ENCODE measurements at places on chromosomes 2 and 18. TPM values are rescaled to one million over a fixed set of nuclear protein-coding genes. Genes with fewer than 3 reads are reported as not detected.

Gene SIX2
- not detected for total RNA-seq

Gene ONECUT2
- under 0.01 TPM for total RNA-seq

Gene PRSS56
- total RNA-seq: not detected

Gene PSMD14
- 85.7 TPM for total RNA-seq

Gene FTCDNL1
- total RNA-seq: 3.8 TPM

Gene CCBE1
- total RNA-seq: 0.14 TPM

Gene FNDC4
- total RNA-seq: not detected

Gene MSTN
- total RNA-seq: not detected

Gene FAM124B
- 0.58 TPM for total RNA-seq

Gene PLCD4
- 0.83 TPM for total RNA-seq

Gene MYO7B
- 1.5 TPM for total RNA-seq

DNA sequence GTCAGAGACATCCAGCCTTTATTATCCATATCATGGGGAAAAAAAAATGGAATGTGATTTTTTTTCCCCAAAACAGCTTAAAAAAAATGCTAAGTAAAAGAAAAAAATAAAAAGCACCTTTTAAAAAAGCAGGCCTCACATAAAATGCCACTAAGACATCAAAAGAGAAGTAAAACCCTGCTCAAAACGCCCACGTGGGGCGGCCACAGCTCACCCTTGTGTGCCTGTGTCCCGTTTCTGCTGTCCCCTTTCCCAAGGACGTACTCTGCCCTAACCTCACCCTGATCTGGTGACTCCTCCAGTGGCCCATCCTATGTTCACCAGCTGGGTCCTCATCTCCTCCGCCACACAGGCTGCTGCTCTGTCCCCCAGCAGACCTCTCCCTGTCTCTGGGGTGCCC is 125.4 kb downstream of the NEDD4L start:
- DNase-seq: no peak

GRCh38 chr2:96949701-96950350 is 36.6 kb downstream of the FAM178B start:
- no peak for DNase-seq

DNA sequence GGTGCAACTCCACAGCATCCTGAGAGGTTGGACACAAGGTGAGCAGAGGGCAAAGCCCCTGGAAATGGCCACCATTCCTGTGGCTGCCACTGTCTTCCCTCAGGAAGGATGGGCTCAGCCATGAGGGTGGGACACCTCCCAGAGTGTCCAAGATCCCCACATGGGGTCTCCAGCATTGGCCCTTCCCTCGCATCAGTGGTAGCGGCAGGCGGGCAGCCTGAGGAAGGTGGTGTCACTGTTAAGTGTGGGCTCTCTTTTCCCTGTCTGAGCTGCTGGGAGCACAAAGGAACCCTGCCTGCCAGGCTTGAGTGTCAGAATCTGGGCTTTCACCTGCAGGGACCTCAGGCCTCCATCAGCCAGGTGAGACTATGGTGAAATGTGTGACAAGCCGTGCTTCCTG is 47.6 kb downstream of the SP110 start:
- DNase-seq: no peak

DNA sequence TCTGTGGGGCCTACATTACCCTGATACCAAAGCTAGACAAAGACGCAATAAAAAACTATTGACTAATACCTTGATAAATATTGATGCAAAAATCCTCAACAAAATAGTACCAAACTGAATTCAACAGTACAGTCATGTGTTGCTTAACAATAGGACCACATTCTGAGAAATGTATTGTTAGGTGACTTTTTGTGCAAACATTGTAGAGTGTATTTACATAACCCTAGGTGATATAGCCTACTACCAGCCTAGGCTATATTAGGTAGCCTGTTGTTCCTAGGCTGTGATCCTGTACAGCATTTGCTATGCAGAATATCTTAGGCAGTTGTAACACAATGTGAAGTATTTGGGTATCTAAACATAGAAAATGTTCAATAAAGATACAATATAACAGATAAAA is 36.7 kb downstream of the CCDC138 start:
- no peak for DNase-seq

DNA sequence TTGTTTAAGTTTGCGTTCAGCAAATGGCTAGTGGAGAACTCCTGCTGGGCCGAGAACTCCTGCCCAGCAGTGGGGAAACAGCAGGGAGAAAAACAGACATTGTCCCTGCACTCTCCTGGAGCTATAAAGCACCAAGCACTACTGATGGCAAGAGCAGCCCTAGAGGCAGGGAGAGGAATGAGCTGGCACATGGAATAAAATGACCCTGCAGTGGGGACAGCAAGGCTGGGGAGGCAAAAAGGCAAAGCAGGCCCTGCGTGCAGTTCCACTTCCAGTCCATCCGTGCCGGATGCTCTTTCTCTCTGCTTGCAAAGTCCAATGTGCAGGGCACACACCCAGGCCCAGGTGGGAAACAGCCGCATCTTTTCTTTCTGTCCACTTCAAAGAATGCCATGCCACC is 415.5 kb downstream of the LRATD1 start:
- DNase-seq: no peak

- DNase-seq: no peak
Observed at GRCh38 chr2:81876624-81877023, 1572.1 kb upstream of the LRRTM1 start.

GRCh38 chr18:79881695-79882094 is 69.8 kb downstream of the SLC66A2 start:
- no peak for DNase-seq

DNA sequence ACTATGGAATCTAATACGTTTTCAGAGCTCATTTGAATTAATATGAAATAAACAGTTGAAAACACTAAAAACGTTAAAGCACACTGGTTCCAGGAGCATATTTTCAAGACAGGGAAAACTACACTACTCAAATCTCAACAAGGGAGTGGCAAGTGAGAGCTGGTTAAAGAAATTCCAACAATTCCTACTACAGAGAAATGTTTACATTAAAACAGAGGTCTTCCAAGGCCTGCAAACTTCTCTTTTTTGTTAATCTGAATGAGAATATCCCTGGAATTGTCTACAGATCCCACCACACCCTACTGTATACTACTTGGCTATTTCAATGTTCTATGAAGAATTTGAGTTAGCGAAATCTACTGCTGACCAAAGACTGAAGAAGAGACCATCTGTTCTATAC is 231.5 kb downstream of the ZEB2 start:
- no peak for DNase-seq

DNA sequence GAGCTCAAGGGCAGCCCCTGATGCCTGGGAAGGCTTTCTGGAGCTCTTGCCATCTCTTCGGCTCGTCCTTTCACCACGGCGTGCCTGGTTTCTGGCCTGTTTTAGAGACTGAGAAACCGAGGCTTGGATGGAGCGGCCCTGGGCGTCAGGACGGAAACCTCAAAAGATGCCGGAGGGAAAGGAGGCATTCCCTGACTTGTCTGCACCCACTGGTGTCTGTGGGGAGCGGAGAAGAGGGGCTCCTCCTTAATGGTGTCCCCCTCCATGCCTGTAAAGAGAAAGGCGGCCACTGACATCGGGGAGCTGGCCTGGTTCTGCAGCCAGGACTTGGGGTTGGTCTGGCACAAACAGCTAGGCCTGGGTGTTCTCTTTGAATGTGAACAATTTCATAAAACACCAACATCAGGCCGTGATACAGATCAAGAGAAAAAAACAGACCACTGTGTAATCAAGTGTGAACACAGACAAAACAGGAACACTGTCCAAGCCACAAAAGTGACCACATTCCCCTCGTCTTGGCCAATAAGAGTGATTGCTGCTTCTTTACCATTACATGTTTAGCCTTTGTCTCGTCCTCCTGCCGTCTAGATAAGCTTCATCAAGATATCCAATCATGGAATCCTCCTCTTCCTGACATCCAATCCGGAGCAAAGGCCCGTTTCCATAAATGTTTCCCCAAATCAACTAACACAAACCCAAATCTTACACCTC is 633 bp upstream of the ILKAP start:
- no peak for DNase-seq

DNA sequence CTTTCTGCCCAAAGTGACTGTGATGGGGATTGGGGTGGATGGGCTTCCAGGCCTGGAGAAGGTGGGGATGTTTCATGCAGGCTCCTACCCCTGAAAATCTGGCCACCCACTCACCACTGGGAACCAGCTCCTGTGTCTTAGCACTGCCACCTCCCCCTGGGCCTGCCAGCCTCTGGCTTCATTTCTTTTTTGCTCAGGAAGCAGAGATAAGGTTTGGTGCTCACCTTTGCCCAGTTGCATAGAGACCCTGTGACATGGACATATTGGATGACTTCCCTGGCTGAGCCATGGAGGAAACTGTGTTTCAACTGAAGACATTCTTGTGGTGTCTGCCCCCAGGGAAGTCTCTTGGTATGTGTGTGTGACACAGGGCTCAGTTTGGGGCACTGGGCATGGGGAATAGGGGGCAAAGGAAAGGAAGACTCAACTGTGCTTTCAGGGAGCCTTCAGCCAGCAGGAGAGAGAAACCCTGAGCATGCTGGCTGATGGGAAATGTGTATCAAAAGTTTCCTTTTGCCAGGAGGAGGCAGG is 16.7 kb downstream of the CTIF start:
- DNase-seq: no peak

DNA sequence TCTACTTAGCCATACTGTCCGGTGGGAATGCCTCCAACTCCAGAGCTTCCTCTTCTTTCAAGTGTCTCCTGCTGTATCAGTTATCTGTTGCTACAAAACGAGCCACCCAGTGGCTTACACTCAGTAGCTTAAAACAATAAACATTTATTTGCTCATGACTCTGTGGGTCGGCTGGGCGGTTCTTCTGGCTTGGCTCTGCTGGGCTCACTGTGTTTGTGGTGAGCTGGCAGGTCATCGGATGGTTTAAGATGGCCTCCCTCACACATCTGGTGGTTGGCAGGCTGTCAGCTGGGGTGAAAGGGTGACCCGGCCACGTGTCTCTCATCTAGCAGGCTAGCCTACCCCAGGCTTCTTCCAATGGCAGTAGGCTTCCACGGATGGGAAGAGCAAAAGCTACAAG is 122.4 kb upstream of the SLC1A4 start:
- no peak for DNase-seq

- DNase-seq: no peak
Observed at GRCh38 chr2:49289711-49290110, 135.4 kb upstream of the FSHR start.

GRCh38 chr18:31574359-31574758 is 17.3 kb upstream of the TTR start:
- DNase-seq: no peak

- DNase-seq: no peak
Observed at GRCh38 chr2:60303680-60304079, 249.8 kb downstream of the BCL11A start.

GRCh38 chr18:31646332-31647126 is 37.9 kb downstream of the B4GALT6 start:
- peak; percentile 16 for DNase-seq

GRCh38 chr18:58721566-58722239 is 50.4 kb downstream of the MALT1 start:
- DNase-seq: peak; percentile 15

GRCh38 chr2:19124135-19124534 is 234.3 kb downstream of the OSR1 start:
- DNase-seq: no peak

DNA sequence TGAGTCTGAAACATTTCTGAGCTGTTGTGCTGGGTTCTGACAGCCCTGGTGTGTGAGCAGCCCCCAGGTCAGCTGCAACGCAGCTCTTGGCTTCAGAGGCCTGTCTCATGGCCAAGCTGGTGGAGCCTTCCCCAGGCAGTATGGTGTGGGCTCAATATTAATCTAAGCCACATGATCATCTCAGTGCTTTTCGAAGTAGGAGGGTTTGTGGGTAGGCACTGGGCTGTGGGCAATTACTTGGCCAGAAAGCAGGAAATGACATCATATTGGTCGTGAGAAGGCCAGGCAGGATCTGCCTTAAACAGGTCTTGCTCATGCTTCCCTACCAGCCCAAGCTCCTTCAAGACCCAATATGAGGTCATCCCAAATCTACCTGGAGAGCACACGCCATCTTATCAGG is 26.9 kb downstream of the LOXHD1 start:
- peak; percentile 11 for DNase-seq

- DNase-seq: no peak
Observed at GRCh38 chr2:37263839-37264238, 32.4 kb downstream of the NDUFAF7 start.
